ENCODE measurements at places on chromosomes 3 and 15.
A peak's percentile ranks its signal among the peaks of the same experiment; 100 is the strongest.

- peak; percentile 46 for DNase-seq
Measured at GRCh38 chr15:97728791-97729190, 231.7 kb upstream of the ARRDC4 start.

DNA sequence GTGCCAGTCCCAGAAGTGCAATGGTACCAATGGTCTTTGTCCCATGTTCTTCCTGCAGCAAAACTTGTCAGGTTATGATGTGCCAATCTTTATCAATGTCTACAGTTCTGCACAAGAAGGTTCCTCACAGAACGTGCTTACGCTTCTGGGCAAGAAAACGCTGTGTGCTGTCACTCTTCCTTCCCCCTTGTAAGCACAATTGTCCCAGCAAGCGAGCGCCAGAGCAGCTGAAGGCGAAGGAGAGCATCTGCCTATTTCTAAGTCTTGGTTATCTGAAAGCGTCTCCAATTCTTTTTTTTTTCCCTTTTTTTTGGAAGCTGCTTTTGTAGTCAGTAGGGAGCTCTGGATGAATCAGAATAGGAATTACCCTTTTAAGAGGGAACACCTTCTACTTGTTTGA, 514.4 kb downstream of the FGF12 start:
- DNase-seq, result peak; percentile 52

GRCh38 chr3:45711931-45712330, 22.7 kb downstream of the SACM1L start:
- no peak for DNase-seq

GRCh38 chr3:180265551-180265950, 228.8 kb upstream of the PEX5L start:
- DNase-seq, result peak; percentile 12

- no peak for DNase-seq
Measured at GRCh38 chr3:106288781-106289180, 420.0 kb upstream of the CBLB start.

- peak; percentile 14 for DNase-seq
Measured at GRCh38 chr3:34013818-34014570, 215.6 kb downstream of the PDCD6IP start.

GRCh38 chr3:41364736-41365135, 165.4 kb downstream of the CTNNB1 start:
- no peak for DNase-seq

DNA sequence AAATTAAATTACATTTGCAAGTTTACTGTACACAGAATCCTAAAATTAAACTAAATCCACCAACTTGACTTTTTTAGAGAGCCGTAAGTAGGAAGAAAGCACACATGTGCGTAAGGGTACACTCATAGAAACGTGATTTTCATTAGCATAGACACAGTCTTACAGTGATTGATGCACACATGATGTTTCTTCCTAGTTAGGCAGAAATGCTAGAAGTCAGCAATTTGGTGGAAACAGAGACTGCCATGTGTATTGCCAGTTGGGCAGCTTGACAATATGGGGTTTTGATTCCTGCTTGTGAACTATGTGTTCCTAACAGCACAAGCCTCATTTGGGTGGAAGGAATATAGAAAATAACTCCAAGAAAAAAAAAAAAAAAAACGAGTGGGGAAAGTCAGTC, 878.5 kb downstream of the ROBO1 start:
- no peak for DNase-seq

DNA sequence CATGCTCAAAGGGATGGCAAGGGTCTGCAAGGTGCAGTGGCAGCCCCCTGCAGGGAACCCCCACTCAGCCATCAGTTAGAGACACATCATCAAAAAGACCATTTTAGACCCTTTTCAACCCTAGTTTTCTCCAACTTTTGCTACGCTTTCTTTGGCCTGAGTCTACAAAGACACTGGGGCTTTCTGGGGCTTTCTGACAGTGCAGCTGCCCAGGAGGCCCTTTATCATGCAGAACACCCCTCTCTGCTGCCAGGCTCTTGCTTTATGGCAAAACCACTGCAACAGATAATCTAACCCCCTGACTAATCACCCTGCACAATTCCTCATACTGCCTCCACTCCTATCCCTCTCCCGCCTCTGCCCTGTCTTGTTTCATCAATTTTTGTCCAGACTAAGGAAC, 2.4 kb downstream of the NMNAT3 start:
- no peak for DNase-seq

GRCh38 chr3:161139686-161140085, 34.5 kb upstream of the B3GALNT1 start:
- DNase-seq, result no peak

DNA sequence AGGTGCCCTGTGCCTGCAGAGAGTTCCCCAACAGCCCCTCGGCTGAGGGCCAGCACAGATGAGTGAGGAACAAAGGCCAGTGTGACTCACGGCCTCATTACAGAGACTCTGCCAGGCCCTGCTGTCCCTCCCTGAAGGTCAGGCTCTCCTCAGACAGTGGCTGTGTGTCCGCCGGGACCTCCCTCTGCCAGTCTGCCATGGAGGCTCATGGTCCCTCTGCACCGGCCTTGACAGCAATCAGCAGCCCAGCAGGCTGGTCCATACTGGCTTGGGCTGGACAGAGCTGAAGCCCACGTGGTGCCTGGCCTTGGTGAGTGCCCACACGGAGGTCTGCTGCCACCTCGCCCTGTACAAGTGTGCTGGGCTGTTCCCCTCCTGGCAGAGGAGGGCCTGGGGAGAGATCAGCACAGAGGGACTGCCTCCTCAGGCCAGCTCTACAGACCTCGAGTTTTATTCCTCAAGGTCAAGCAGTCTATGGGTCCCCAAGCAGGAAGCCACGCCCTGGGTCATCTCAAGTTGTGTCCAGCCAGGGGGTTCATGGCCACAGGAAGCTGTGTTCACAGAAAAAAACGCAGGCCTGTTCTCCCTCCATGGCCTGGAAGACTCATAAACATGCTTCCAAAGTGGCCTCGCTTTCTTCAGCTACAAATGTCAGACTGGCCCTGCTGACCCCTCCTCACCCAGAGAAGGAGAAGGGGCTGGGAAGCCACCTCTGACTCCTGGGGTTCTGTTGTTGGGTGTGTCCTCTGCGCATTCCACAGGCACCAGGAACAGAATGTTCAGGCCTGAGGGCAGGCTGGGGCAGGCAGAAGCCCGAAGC, 27.0 kb downstream of the SLC41A3 start:
- DNase-seq, result no peak

- no peak for DNase-seq
Measured at GRCh38 chr3:30819067-30819798, 75.2 kb downstream of the GADL1 start.

DNA sequence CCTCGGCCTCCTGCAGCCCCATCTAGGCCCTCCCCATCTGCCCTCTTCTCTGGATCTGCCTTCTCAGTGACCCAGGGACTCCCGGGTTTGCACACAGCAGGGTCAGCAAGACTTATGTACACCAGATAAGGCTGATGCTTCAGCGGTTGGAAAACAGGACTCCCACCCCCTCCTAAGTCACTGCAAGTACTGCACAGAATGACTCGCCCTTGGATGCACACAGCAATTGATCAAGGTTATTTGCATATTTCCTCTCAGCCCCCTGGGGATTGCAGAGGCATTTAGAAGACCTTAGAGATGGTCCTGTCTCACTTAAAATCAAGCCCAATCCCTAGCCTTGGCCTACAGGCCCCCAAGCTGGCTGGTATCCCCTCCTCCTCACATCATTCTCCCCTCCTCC, 8.9 kb downstream of the ACAN start:
- DNase-seq, result no peak

- no peak for DNase-seq
Measured at GRCh38 chr15:68637767-68638404, 59.1 kb downstream of the CORO2B start.

- peak; percentile 77 for DNase-seq
Measured at GRCh38 chr3:195859061-195859845, 47.5 kb upstream of the MUC4 start.

DNA sequence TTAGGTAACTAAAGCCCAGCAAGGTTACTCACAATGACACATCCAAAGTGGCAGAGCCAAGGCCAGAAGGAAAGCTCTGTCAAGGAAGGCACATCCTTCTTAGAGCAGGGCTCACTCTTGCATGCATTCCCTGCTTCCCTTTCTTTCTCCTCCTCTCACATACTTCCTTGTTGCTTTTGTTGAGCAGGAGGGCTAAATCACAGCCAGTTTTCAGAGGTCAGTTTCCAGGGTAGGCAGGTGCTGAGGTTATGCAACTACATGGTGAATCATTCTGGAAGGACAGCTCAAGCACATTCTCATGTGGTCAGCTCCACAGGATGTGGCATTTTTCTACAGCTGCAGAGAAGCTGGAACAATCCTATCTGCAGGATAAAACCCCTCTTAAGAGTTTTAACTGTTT, 275.6 kb downstream of the ZNF621 start:
- DNase-seq, result no peak

GRCh38 chr3:128066114-128066513, 13.9 kb downstream of the SEC61A1 start:
- DNase-seq, result no peak

- DNase-seq, result no peak
Measured at GRCh38 chr15:36896949-36897348, 203.4 kb downstream of the MEIS2 start.

GRCh38 chr3:133662278-133662651, 524 bp upstream of the TOPBP1 start:
- DNase-seq, result peak; percentile 40

DNA sequence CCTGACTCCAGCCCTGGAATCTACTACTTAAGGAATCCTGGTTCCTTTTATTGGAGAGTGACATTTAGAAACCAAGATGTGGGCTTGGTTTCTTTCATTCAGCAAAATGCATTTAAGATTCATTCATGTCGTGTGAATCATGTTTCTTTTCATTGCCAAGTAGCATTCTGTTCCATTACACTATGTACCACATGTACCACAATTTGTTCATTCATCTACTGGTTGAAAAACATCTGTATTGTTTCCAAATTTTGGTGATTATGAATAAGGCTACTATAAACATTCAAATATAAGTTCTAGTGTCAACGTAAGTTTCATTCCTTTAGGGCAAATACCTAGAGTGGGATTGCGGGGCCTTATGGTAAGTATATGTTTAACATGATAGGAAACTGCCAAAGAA, 264.2 kb downstream of the VPS13C start:
- no peak for DNase-seq

DNA sequence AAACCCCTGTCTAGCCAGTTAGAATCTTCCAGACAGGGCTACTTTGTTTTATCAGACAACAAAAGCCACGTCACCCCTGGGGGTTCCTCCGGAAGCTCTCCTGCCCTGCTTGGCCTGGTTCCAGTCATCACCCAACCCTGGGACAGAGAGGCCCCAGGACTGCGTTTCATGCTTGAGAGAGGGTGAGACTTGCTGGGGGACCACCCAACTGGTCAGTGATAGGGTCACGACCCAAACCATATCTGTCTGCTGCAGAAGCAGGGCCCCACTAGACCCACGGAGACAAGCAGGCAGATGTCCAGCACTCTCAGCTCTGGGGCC, 1.2 kb downstream of the NT5DC2 start:
- DNase-seq, result no peak

DNA sequence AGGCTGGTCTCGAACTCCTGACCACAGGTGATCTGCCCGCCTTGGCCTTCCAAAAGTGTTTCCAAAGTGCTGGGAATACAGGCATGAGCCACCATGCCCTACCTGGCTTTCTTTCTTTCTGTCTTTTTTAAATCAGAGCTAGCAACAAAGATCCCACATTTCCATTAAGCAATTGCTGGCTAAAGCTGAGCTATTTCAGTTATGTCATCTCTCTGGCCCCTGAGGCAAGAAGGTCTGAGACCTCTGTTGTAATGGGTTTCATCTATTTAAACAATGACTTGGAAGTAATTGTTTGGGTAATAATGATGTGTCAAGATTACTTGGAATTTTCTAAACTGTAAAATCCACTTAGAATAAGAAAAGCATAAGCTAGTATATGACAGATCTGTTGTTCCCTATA, 30.2 kb upstream of the CRBN start:
- DNase-seq, result no peak

DNA sequence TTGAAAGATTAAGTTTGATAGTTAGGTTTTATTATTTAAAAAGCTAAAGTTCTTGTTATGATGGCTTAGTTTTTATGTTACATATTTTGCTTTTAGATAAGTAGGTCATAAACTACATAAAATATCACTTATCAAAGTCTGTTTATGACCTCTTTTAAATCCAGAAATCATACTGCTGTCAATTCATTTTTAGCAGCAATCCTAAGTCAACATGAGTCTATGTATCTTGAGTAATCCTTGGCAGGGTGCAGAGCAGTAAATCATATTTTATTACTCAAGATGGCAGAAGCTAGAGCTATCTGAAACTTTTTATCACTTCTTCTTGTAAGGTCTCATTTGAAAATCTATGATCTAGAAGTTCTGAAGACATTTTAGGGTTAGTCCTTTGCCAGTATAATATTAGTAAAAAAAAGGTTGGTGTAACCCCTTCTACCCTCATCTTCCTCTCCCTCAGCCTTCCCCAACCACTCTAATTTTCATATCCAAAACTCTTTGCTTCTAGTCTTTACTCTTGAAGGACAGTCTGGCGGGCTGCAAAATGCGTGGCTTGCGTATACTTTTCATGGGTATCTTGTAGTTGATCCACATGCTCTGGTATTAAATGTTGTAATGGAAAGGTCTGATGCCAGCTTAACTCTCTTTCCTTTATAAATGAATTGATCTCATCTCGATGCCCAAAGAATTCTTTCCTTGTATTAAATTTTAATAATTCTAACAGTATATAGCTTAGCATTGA, 134.0 kb upstream of the THRB start:
- DNase-seq, result no peak

GRCh38 chr3:126811530-126811929, 107.5 kb downstream of the CHCHD6 start:
- no peak for DNase-seq

GRCh38 chr3:98650971-98651779, 57.8 kb upstream of the CPOX start:
- no peak for DNase-seq

DNA sequence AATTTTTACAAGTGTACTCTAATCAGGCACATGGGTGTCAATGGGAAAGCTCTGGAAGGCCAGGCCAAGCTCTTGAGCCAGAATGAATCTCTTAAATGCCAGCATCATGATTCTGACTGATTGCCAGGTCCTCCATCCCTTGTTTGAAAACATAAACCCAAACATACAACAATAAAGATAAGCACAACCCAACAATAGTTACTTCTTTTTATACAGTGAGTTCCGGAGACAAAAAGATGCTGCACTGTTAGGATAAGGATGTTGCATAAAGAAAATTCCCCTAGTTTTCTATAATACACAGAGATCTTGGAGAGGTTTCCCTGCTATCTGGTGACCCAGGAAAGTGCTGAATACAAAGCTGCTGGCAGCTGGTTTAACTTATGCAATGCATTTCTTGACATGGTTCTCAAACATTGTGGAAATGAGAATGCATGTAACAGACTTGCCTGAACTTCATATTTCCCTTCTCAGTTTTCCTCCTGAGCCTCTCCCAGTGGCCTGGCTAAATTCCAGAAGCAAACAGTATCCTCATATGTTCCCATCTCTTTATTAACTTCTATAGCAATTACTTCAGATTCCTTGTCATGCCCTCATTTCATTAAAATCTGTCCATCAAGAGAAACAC, 180.1 kb upstream of the PRICKLE2 start:
- DNase-seq, result no peak

All from Ammon's horn (tissue), 1 donor.